ENCODE measurements at places on chromosomes 4 and X.

DNA sequence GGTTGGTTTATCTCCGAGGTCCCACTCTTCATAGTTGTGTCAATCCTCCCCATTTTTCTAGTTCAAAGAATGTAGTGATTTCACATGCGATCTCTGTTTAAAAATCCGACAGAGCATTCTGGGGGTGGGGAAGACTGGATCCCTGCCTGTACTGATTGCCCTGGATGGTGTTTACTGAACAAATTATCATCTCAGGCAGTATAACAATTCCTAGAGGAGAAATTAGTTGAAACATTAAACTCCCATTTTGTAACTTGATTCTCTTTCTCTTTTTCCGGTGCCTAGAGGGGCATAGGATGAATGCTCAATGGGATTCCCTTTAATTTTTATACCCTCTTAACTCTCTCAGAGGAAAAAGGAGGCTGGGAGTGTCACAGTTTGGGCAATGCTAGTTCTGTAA is 10.0 kb upstream of the CWH43 start:
- no peak for DNase-seq

DNA sequence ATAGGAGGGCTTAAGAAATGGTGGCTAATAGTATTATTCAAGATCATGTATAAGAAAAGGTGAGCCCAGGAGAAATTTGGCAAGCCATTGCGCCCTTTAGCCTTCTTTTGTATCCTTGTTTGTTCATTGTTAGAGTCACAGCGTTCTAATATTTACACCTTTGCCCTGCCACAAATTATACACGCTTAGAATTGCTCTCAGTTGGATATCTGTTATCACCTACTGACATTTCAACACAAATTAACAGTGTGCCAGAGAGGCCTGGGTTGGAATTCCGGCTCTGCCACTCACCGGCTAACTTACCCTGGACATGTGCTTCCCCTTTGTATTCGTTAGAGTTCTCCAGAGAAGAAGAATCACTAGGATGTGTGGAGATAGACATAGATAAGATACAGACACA is 148.7 kb upstream of the KIT start:
- no peak for DNase-seq

DNA sequence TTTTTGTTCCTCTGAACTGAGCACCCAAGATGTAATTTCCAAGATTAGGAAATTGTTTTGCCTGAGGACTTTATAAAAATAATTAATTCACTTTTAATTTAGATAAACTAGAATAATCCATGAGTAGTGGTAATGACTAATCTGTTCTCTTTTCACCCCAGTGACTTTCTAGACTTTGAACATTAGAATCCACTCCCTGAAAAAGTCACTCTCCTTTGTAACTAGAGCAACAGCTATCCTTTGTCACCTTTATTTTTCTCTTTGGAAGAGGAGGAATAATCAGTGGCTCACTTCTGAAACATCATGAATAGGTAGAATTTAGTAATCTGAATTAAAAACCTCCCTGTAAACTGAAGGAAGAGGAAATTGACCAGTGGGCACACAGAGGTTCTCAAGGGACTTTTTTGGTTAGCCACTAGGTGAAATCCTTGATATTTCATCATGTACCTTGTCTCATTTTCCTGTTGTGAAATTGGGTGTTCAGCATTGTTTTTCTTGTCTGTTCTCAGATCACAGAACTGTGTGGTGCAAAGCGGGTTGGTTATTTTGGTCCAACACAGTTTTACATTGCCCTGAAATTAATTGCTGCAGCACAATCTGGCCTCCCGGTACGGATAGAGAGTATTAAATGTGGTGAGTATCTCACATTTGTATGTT is 59.4 kb downstream of the REPS2 start:
- DNase-seq = no peak

GRCh38 chrX:12390301-12390700 is 252.0 kb downstream of the FRMPD4 start:
- no peak for DNase-seq

DNA sequence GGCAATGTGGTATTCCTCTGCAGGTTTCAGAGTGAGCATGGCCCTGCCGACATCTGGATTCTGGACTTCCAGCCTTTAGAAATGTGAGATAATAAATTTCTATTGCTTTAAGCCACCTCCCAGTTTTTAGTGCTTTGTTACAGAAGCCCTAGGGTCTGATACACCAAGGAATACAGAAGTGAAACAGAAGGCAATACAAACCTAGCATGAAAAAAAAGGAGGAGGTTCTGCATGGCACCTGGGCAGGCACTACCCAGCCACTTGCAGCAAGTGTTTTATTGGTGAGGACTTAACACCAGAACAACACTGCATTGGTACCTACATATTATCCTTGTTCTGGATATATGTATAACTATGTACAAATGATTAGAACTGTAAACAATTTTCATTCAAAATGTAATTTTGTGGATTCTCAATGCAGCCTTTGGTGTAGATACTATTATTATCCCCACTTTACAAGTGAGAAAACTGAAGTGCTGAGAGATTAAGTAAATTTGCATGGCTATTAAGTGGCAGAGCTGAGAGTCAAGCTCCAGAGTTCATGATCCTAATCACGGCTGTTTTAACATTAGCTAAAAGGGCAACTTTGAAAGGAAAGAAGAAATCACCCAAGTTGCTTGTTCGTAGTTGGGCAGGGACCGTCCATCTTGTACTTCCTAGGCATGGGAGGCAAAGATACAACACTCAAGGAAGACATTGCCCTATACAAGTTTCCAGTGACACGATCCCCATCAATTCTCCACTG is 71.8 kb downstream of the IL21 start:
- no peak for DNase-seq

DNA sequence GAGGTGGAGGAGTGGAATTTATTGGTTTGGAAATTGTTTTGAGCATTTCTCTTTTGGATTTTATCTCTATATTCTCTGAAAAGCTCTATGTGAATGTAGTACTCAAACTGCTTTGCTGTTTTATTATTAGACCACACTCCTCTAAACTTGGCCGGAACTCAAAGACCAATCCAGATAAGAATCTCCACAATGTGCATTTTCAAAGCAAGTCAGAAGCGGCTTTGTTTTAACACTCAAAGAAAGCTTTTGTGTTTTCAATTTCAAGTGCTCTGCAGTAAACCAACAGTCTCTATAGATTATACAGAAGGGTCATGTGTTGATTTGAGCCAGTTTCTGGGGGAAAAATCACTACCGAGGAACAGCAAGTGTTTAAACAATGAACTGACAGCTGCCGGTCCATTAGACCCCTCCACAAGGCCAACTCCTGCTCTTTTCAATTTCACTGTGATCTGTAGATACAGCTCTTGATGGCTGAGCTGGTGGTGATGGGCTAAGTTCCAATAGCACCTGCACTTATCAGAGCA is 79.4 kb downstream of the FTHL17 start:
- DNase-seq = peak; percentile 92

- DNase-seq = peak; percentile 5
These were observed 248.1 kb downstream of the C4orf33 start for GRCh38 chr4:129344058-129344457.

GRCh38 chr4:8079031-8079885 is 79.4 kb downstream of the ABLIM2 start:
- DNase-seq = no peak

DNA sequence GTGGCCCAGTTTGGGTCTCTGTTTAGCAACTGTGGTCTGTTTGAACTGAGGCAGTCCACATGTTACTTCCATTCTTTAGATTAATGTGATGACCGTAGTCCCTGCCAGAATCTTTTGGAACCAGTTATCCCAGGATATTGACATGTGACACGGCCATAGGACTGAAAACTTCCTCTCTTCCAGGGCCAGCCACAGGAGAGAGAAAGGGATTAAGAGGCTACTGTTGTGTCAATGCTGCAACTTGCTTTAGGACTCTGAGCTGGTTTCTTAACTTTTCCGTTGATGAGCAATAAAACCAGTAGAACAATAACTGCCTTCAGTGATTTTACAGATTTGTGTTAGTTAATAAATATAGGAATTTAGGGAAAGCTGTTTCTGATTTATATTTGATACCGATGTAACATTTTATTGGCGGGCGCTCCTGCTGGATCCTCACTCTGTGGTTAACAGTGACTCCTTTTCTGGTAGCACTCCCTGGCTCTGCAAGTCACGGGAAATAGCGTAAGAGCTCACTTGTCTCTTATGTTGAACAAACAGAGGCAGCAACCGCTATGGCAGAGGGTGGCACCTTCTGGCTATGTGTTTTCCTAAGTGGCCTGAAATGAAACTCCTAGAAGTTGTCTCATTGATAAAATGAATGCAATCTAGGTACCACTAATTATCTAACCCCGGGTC is 2.5 kb downstream of the TENM3 start:
- no peak for DNase-seq

- DNase-seq = no peak
These were observed 42.9 kb upstream of the DDX60 start for GRCh38 chr4:168361365-168362024.
